ENCODE measurements at places on chromosomes 1 and 21.

DNA sequence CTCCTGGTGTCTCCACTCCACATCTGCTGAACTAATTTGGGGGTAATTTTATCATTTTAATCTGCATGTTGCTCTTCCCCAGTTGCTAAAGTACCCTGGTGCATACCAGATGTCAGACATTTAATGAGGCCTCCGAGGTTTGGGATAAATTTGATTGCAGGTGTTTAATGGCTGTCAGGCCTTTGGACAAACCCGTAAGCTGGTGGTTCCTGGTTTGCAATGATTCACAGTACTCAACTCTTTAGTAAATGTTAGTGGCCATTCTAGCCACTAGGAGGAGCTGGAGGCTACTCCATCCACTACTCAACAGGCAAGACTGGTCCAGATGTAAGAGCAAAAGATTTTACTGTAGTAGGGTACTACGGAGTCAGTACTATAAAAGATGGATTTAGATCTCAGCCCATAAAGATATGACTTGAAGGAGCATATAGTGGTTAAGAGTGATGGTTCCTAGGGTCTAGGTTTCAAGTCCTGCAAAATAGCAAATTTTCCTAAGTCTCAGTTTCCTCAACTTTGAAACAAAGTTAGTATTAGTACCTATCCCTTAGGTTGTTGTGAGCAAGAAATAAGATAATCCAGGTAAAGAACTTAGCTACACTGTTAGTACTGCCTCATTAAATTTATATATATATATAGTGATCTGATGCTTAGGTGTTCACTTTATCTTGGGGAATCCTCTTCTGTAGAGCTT, 132.8 kb downstream of the SNX7 start:
- DNase-seq = peak; percentile 77

DNA sequence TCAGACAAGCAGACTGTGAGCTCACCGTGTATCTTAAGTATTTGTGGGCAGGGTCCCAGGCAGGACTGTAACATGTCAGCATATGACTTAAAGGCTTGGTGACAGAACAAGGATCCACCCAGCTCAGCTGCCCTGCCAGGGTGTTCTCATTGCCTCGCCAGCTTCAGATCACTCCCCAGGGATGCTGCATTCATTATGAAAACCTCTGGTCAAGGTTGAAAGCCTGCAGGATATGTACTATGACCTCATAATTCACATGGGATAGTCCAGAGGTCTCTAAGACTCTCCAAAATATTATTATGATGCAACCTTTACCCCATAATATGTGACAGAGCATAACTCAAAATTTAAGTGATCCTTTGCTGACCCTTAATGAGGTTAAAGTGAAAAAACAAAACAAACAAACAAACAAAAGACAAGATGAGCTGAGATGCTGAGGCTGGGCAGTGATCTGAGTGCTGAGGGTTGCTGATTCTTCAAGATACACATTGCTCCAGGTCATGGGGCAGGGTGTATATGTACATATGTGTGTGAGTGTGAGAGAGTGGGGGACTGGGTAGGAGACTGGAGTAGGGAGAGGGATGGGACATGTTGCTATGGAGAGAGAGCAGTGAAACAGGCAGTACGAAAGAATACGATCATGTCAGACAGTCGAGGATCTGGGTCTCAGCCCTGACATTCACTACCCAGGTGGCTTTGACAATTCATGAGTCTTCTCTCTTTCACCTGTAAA, 98.8 kb upstream of the DUSP10 start:
- no peak for DNase-seq

- DNase-seq = no peak
Measured at GRCh38 chr1:79323239-79324025, 316.9 kb upstream of the ADGRL4 start.

DNA sequence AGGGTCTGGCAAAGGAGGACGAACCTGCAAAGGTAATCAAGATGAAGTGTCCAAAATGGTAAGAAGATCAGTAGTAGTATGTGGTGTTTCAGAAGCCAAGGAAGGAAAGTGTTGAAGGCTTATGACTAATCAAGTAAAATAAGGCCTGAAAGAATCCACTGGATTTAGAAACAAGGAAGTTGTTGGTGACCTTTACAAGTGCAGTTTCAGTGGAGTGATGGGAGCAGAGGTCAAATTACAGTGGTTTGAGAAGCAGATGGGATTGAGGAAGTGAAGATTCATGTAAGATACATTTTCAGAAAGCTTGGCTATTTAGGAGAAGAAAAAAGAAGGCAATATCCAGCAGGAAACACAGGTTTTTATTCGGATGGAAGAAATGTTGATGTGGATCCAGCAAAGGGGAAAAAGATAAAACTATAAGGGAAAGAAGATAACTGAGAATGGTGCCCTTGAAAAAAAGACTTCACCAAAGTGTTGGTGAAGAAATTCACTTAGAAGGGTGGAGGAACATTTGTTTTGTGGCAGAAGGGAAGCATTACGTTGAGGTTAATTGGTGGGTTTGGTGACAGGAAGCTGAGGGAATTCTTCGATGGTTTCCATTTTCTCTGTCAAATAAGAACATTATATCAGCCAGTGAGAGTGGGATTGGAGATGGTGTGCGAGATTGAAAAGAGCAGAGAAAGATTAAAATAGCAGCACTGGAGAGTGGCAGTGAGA, 2.1 kb downstream of the ARMH1 start:
- no peak for DNase-seq

DNA sequence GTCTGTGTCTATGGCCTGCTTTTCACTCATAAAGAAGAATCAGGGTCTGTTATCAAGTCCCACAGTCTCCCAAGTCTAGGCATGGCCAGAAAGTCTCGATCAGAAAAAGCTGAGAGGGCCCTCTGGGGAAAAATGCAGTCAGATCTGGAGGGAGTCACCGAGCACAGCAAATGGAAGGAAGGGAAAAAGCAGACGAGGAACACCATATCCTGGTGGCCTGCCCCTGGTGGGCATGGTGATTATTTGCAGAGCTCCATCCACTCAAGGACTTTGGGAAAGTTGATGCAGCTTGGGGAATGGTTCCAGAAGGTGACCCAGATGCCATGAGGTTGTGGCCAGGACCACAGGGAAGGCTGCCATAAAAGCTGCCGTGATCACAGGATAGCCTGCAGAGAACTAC, 189.1 kb downstream of the CLIC6 start:
- no peak for DNase-seq

DNA sequence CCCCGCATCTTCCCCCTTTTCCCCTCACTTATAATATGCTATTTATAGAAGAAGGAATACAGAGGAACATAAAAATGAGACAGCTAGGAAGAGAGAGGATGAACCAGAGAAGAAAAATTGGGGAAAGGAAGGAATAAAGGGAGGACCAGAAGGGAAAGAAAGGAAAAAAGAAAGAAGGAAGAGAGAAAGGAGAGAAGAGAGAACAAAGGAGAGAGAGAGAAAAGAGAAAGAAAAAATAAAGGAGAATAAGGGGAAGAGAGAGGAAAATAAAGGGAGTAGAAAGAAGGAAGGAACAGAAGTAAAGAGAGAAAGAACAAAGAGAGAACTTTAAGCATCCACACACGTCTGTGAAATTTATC, 11.2 kb upstream of the IGSF3 start:
- DNase-seq = no peak

GRCh38 chr1:224262373-224263054, 67.5 kb downstream of the NVL start:
- no peak for DNase-seq

- DNase-seq = no peak
Measured at GRCh38 chr1:184028854-184029623, 8.5 kb downstream of the COLGALT2 start.

GRCh38 chr1:212634252-212634651, 25.7 kb downstream of the ATF3 start:
- DNase-seq = no peak

GRCh38 chr1:173113015-173113741, 62.4 kb upstream of the TNFSF18 start:
- no peak for DNase-seq

GRCh38 chr21:30468900-30469714, 11.1 kb downstream of the KRTAP19-1 start:
- DNase-seq = no peak

GRCh38 chr21:42102076-42102475, 31.0 kb downstream of the UMODL1 start:
- no peak for DNase-seq

DNA sequence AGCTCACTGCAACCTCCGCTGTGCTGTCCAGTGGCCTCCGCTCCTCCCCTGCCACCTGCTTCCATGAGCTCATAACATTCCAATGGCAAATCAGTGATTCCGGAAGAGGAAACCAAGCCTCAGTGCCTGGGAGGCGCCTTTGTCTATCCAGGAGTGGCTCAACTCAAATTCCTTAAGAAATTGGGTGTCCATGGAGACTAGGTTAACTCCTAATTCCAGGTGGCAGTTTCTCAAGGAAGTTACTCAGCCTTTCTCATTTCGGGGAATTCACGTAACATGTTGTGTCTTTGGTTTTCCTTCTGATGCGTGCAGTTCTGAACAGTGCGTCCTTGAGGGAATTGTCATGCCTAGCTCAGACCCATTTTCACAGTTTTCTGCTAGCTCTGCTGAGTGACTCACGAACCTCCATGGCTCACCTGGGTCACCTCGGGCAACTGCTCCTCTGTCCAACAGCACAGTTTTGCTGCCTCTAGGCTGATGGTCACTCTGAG, 89.9 kb upstream of the DSCAM start:
- DNase-seq = no peak

GRCh38 chr1:8864713-8865344, 13.7 kb downstream of the ENO1 start:
- DNase-seq = no peak

DNA sequence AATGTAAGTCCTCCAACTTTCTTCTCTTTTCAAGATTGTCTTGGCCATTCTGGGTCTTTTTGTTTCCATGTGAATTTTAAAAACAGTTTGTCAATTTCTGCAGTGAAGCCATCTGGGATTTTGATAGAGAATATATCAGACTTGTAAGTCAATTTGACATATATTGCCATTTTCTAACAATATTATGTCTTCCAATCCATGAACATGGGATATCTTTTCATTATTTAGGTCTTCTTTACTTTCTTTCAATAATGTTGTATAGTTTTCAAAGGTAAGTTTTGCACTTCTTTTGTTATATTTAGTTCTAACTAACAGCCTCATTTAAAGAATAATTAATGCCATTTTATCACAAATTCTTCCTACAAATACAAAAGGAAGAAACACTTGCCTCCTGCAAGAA, 73.4 kb downstream of the STUM start:
- DNase-seq = no peak

DNA sequence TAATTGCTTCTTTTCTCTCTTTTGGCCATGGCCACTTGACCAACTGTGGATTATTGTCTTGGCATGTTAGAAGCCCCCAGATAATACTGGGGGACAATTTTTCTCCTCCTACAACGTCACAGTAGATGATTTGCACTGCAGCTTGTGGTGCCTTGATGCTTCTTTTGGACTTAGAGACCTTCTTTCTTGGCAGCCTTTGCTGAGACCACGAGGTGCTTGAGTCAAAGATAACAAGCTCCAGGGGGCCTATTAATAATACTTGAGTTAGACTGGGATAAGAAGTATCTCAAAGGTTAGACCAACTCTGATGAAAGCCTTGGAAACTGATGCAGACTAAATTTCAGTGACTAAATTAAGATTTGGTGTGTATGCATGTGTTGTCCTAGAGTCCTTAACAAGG, 3.2 kb downstream of the PPP1R12B start:
- no peak for DNase-seq

DNA sequence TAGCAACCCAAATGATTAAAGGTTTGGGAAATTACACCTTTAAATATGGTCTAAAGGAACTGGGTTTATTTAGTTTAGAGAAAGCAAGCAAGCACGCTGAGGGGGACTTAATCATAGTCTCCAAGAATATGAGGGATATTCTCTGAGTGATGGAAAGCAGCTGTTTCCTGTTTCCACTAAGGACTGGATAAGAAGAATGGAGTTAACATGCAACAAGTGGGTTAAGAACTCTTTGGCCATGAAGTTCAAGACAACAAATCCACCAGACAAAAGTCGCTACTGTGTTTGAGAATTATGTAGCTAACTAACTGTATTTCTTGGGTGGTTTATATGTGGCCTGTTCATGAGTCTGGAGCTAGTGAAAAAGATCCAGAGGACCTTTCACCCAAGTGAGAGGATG, 85.7 kb downstream of the TGFB2 start:
- no peak for DNase-seq

DNA sequence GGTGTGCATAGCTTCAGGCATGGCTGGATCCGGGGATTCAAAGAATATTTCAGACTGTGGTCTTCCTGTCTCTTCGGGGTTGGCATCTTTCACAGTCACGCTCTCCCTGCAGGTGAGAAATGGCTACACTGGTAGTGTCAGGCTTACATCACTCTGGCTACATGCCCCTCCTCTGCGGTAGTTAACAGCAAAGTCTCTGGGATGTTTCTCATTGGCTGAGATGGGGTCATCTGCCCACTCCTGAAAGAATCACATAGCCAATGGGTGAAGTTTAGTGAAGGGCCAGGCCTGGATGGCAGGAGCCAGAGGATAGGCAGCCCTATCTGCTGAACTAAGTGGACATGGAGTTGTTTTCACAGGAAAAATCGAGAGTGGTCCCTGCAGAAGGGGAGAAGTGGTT, 356.5 kb downstream of the MATN1 start:
- DNase-seq = no peak

GRCh38 chr1:12469493-12469892, 148.5 kb downstream of the DHRS3 start:
- no peak for DNase-seq

DNA sequence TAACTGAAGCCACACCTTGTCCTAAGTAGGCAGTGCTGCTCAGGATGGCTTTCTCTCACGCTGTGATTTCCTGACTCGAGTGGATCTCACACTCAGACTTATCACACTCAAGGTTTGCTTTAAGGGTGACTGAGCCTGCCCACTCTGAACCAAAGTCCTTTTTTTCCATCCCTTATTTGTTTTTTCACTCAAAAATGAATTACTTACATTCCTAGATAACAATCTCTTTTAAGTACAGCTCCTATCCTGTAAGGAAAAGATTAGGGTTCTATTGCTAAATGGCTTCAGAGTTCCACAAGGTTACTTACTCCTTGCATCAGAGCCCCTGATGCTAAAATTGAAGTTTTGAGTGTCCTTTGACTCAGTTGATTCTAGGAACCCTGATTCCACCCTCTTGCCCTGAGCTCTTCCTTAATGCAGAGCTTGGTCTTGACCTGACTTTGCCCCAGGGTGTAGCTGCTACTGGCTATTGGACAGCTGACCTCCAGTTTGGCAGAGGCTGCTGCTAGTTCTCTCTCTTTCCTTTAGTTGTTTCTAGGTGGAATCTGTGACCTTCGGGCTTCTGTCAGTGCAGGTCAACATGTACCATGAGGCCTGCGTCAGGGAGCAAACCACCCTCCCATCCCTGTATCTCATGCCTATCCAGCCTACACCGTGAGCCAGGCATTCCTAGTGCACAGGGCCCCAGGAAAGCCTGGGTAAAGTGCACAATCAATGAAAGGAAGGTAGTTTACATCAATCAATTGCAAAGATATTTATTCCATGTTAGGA, 80.1 kb upstream of the CD55 start:
- no peak for DNase-seq

DNA sequence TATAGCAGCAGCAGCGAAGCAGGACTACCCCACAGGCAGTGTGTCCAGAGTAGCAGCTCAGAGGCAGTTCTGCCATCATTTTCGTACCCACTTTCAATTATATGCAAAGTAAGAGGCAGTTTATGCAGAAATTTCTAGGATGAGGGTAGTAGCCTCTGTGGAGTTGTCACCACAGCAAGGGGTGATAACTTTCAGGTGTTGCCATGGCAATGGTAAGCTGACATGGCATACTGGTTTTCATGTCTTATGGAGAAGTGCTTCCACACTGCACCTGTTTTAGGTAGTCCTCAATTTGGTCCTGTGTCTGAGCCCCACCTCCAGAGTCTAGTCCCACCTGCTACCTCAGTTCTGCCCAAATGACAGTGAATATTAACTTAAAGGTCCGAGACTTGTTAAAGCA, 133.3 kb upstream of the SYT6 start:
- DNase-seq = no peak

GRCh38 chr21:26814386-26814785, 30.8 kb downstream of the ADAMTS1 start:
- no peak for DNase-seq
